ENCODE measurements at places on chromosomes 5 and 9.

- DNase-seq = no peak
These were observed 77.8 kb downstream of the ZNF608 start for GRCh38 chr5:124668353-124669299.

DNA sequence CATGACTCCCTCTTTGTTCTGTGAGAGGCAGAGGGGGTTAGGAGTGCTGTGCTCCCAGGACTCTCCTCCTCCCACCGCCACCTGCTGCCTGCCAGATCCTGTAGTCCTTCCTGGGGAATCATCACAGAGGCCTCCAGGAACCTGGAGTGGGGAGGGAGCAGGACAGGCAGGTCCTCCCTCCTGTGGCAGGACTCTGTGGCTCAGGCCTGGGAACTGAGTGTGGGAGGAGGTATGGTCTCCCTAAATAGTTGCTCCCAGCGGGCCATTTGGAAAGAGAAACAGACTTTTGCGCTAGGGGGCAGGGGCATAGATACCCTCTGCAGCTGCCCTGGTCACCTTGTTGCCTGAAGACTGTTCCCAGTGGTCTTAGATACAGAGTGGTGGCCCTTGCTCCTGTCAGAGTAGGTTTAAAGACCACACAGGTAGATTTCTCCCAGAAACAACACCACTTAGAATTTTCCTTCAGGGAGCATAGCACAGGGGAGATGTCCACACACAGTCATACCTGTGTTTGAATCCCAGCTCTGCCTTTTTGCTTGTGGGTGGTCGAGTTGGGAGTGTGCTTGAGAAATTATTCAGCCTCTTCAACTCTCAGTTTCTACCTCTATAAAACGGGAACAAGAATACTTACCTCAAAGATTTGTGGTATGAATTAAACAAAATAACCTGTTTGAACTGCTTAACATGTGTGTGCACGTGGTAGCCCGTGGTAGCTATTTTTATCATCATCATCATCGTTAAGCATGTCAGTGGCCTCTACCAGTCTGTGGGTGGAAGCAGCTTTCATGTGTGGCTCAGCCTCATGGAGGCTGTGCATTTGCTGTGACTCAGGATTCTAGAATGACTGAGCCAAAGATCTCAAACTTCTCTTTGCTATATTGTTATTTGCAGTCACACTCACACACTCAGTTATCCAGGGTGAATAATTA lies 55.8 kb downstream of the SLC22A5 start:
- no peak for DNase-seq

- no peak for DNase-seq
These were observed 87.3 kb downstream of the LIFR start for GRCh38 chr5:38468978-38469706.

GRCh38 chr5:138468966-138469539 lies 3.8 kb downstream of the EGR1 start:
- DNase-seq = no peak

- DNase-seq = no peak
These were observed 71.3 kb downstream of the NTNG2 start for GRCh38 chr9:132233138-132233537.

GRCh38 chr5:139686706-139687441 lies 38.7 kb downstream of the CXXC5 start:
- DNase-seq = no peak

GRCh38 chr5:179051784-179052183 lies 8.4 kb upstream of the ZNF354C start:
- no peak for DNase-seq
